ENCODE measurements at places on chromosomes 11 and 22. TPM values are rescaled to one million over a fixed set of nuclear protein-coding genes. Genes with fewer than 3 reads are reported as not detected.
A peak's percentile ranks its signal among the peaks of the same experiment; 100 is the strongest.

- DNase-seq, result no peak
Measured at GRCh38 chr22:32164075-32164860, 5.2 kb upstream of the C22orf42 start.

APOBEC3F gene
- total RNA-seq, result 4.7 TPM

- DNase-seq, result peak; percentile 92
Measured at GRCh38 chr22:22210375-22210774, 34.2 kb upstream of the VPREB1 start.

MMP12 gene
- 0.80 TPM for total RNA-seq

NLRP14 gene
- 0.10 TPM for total RNA-seq

DENND5A gene
- 216 TPM for total RNA-seq

GRCh38 chr11:17927681-17928343 is 85.0 kb downstream of the SERGEF start:
- no peak for DNase-seq

SCGB2A2 gene
- not detected for total RNA-seq

Data from renal cortical epithelial cell (primary cell).